ENCODE measurements at places on chromosomes 1 and 21.

- DNase-seq, result no peak
These were observed 75.4 kb downstream of the MRPL37 start for GRCh38 chr1:54275349-54275748.

DNA sequence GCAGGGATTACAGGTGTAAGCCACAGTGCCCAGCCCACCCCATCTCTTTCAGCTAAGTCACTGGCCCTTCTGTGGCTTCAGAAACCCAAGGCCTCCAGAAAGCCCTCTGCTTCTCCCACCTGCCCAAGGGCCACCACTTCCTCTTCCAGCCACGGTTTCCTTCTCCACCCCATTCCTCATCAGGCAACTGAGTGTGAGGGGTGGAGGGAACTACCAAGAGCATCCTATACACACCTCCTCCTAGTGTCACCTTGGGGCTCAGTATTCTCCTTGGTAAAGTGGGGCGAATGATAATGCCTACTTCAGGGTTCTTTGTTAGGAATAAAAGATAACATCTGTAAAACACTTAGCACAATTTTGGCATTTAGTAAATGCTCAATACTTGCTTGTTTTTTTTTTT, 30.0 kb downstream of the KNCN start:
- DNase-seq, result no peak

- DNase-seq, result no peak
These were observed 113.4 kb downstream of the ZBTB18 start for GRCh38 chr1:244164511-244164890.

DNA sequence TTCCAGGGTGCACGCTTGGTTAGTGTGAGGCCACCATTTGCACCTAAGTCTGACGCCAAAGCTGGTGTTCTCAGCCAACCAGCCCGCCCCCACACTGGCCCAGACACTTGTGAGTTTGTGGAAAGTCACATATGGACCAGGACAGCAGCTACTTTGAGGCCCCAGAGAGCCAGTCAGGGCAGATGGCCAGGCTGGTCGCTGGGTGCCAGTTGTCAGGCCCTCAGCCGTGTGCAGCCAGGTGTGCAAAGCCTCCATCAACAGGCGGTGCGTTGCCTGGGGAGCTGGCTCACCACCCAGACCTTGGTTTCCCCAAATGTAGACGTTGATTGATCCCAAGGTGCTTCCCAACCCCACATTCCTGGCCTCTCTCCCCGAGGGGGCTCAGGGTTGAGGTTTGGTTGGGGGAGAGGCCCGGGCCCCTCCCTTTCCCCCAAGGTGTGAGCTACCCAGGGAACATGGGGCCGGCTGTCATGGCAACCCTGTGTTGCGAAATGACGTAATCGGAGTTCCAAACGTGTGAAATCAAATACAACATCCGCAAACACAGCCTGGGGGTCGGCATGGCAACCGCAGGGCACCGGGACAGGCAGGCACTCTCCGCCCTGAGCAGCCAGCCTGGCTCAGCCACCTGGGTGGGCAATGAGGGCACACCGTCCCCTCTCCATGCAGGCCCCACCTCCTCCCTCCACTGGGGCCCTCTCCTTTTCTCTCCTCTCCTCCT, 42.2 kb upstream of the WNT4 start:
- no peak for DNase-seq

- DNase-seq, result no peak
These were observed 6.4 kb downstream of the SNRPE start for GRCh38 chr1:203867802-203868201.

Data from stimulated activated CD8-positive, alpha-beta memory T cell treated with anti-CD3 and anti-CD28 coated beads, Interleukin-7, amount 100 ng/mL, for 1 hour (primary cell).